ENCODE measurements at places on chromosomes 2 and 18.

DNA sequence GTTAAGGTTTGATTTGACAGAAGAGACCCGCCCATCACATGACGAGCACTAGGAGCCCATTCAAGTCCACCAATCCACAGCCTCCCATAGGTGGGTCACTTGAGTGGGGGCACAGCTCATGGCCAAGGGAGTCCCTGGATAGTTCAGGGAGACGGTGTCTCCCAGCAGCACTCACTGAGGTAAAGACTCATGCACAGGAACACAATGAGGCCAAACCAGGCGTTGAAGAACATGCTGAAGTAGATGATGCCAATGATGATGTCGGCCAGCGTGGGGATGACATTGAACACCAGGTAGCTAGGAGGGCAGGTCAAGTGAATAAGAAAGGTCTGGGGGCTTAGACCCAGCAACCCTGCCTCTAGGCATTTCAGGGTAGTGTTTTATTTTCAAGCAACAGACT, 4.0 kb downstream of the ABCB6 start:
- DNase-seq: no peak

DNA sequence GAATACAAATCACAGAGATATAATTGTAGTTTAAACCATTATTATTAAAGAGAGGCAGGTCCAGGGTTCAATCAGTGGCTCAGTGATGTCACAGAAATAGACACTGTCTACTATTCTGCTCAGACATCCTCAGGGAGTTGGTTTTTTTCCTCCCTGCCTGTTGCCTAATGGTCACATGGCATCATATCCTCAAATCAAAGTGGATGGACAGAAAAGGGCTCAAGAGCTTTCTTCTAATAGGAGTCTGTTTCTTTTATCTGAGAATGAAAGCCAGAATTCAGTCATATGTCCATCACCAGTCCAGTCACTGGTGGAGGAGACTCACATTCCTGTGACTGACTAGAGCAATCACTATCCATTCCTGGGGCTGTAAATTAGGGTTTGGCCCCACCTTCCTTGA, 27.9 kb upstream of the EPC2 start:
- no peak for DNase-seq

DNA sequence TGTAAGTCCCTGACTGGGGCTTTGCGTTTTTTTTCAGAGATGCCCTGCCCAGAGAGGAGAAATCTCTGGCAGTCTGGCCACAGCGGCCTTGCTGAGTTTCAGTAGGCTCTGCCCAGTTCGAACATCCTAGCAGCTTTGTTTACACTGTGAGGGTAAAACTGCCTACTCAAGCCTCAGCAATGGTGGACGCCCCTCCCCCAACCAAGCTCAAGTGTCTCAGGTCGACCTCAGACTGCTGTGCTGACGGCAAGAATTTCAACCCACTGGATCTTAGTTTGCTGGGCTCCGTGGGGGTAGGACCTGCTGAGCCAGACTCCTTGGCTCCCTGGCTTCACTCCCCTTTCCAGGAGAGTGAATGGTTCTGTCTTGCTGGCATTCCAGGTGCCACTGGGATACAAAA, 31.7 kb downstream of the L3MBTL4 start:
- DNase-seq: no peak

GRCh38 chr2:86292571-86293515, 44.6 kb downstream of the REEP1 start:
- DNase-seq: no peak

GRCh38 chr2:134818321-134818720, 20.1 kb upstream of the ACMSD start:
- DNase-seq: no peak

- no peak for DNase-seq
Measured at GRCh38 chr2:233124421-233125080, 64.4 kb downstream of the INPP5D start.

- DNase-seq: no peak
Measured at GRCh38 chr18:23627321-23627720, 35.4 kb downstream of the ANKRD29 start.

- DNase-seq: no peak
Measured at GRCh38 chr2:221484761-221485502, 87.2 kb downstream of the EPHA4 start.

DNA sequence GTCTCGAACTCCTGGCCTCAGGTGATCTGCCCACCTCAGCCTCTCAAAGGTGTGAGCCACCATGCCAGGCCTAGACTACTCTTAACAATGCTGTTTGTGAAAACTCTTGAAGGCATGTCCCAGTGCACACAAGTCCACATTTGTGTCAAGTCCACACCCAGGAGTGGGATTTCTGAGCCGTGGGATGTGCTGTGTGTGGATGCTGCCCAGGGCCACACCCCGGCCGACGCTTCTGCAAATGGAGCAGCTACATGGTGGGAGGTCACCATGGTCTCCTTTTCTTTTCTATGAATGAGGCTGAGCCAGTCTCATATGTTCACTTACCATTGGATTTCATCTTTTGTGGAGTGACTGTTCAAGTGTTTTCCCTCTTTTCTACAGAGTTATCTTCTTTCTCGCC, 15.8 kb downstream of the SNED1 start:
- no peak for DNase-seq

GRCh38 chr2:111005821-111006220, 114.9 kb upstream of the BCL2L11 start:
- DNase-seq: no peak

DNA sequence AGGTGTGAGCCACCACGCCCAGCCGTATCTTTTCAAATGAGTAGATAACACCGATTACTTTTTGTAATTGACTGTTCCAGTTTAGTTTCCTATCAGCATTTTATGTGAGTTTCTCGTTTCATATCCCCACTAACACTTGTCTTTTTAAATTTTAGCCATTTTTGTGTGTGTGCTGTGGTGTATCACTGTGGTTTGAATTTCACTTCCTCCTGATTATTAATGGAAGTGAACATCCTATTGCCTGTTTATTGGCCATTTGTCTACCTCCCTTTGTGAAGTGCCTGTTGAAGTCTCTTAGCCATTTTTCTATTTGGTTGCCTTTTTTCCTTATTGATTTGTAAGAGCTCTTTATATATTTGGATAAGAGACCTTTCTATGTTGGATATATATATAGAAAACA, 91.7 kb upstream of the STON1 start:
- no peak for DNase-seq

GRCh38 chr2:20348542-20348941, 2.1 kb downstream of the PUM2 start:
- DNase-seq: no peak

DNA sequence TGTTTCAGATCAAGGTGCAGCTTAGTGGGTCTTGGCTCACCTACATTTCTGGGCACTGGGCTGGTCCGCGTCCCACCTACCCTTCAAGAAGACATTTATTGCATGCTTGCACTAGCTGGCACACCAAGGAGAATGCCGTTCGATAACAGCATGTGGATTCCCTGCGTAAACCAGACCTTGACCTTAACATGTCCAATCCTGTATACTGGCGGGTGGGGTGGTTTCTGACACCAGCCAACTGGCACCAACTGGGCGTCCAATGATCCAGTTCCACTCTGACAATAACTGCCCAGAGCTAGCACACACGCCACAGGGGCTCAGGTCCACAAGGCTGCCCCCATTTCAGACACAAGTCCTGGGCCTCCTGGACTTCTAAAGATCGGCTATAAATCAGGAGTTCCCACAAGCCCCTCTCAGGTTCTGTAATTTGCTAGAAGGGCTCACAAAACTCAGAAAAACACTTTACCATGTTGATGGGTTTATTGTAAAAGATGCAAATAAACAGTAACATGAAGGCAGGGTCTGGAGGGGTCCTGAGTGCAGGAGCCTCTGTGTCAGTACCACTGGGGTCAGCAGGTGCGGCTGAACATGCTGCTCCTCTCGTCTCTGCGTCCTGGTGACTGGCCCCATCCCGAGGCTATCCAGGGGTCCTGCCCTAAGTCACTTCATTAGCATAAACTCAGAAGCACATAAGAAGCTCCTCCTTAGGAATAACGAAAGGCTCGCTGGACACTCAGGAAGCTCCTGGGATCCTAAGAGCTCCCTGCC, 161.8 kb downstream of the HDAC4 start:
- DNase-seq: no peak

GRCh38 chr2:13758412-13758811, 874.1 kb upstream of the LRATD1 start:
- no peak for DNase-seq

GRCh38 chr2:7450833-7451190, 533.6 kb downstream of the RNF144A start:
- peak; percentile 57 for DNase-seq

GRCh38 chr2:126664639-126665038, 8.7 kb downstream of the GYPC start:
- no peak for DNase-seq

- DNase-seq: no peak
Measured at GRCh38 chr2:169619946-169620345, 35.8 kb downstream of the PPIG start.

All from T-helper 2 cell treated with Interferon-gamma antibody and Interleukin-4, amounts not matched to agents 5 μg/mL and 100 μg/mL, for 36 hours (primary cell).